ENCODE measurements at places on chromosomes 4 and X.
A peak's percentile ranks its signal among the peaks of the same experiment; 100 is the strongest.

DNA sequence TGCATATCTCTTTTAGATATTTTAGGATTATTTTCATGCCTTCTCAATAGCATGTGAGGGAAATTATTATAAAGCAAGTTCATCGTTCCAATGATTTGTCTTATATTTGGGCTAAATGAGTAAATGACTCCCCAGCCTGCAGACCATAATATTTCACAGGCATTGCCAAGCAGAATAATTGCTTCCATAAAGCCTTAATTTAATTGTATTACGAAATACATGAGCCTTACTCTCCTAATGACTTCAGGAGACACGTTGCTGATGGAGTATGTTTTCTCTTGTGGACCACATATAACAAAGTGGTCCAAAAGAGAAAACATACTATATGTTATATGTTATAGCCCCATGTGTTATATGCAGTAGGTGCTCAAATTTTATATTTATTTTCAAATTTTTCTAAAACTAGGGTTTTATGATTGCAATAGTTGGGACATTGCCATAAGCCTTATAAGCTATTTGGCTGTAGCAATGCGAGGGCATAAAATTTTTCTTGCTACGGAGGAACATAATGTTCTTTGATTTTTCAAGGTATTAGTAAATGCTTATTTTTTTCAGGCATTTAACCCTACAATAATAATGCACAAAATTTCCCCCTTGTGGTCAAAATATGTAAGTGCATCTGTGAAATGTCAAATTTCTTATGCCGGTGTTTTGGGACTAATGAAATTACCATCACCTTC is 26.2 kb upstream of the TMPRSS11D start:
- DNase-seq = peak; percentile 41

DNA sequence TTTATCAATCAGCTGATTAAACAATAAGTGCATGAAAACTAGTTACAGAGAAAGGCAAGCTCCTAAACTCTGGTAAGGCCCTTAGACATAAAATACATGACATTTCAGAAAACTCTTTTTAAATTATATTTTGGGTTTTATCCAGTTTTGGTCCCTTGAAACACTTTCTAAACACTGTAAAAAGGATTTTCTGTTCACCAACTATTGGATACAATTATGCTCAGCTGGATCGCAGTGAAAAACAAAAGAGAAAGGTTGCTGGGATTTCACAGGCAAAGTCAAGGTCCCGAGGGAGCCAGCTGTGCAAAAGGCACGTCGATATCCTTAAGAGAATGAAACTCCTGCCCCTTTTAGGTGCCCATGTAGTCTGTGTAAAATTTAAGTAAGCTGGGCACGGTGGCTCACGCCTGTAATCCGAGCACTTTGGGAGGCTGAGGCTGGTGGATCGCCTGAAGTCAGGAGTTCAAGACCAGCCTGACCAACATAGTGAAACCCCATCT is 1018.4 kb upstream of the INTU start:
- no peak for DNase-seq

DNA sequence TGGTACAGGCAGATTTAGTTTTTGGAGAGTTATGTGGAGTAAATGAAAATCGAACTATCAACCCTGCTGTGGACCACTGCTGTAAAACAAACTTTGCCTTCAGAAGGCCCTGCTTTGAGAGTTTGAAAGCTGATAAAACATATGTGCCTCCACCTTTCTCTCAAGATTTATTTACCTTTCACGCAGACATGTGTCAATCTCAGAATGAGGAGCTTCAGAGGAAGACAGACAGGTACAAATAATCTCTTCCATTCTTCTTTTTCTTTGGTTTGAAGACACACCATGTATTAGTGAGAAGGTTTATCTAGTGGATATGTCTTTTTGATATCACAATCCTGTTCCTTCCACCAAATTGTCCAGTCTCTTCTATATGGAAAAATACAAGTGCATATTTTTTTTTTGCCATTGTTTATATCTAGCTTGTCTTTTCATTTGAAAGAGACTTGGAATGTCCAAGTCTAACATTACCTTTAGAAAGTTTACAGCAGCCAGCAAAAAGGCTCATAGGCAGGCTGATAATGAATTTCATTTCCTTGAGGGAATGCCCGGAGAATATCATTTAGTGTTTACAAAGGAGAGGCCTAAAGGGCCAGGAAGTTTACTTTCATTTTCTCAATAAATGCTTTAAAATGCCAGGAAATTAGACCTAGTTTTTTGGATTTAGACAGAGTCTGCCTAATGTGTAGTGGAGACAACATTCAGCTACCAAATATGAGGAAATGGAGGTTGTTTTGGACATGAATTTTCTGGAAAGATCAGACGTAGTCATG is 18.6 kb downstream of the AFM start:
- DNase-seq = no peak

- DNase-seq = no peak
Measured at GRCh38 chrX:8244301-8244700, 73.2 kb upstream of the VCX2 start.

DNA sequence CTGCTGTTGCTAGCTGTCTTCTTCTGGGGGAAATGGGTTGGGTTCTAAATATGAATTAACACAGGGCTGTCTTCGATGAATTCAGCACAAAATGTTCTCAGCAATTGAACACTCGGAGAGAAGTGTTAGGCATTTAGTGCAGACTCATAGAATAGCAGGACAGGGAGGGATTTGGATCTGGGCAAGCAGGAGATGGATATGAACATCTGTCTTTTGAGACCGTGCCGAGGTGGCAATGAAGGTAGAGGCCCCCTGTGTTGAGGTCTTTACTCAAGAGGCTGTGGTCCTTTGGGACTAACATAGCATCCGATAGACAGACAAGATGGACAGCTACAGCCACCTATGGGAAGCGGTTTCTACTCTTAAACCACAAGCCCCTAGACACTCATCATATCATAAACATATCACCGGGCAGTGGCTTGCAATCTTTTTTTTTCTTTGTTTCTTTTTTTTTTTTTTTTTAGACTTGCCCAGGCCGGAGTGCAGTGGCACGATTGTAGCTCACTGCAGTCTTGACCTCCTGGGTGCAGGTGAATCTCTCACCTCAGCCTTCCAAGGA is 6.7 kb downstream of the CD99 start:
- DNase-seq = peak; percentile 38

- DNase-seq = peak; percentile 24
Measured at GRCh38 chrX:27186671-27187070, 276.5 kb downstream of the PPP4R3C start.

GRCh38 chrX:136768469-136769084 is 12.2 kb downstream of the ARHGEF6 start:
- DNase-seq = peak; percentile 45

GRCh38 chr4:41205854-41206460 is 8.4 kb downstream of the APBB2 start:
- no peak for DNase-seq

DNA sequence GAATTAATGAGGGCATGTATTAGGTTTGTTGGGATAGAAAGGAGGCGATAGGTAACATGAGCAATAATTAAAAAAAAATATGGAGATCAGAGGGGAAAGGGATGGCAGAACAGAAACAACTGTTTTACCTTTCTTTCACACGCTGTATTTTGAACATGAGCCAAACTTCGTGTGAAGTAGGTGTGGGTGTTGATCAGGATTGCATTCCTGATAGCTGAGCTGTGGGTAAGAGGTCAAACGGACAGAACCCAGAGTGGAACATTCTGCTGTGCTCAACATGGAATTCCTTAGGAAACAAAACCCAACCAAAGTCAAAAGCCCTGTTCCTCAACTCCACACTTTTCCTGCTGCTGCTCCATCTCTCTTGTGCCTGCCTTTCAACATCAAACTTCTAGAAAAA is 162.5 kb upstream of the CASK start:
- DNase-seq = no peak

DNA sequence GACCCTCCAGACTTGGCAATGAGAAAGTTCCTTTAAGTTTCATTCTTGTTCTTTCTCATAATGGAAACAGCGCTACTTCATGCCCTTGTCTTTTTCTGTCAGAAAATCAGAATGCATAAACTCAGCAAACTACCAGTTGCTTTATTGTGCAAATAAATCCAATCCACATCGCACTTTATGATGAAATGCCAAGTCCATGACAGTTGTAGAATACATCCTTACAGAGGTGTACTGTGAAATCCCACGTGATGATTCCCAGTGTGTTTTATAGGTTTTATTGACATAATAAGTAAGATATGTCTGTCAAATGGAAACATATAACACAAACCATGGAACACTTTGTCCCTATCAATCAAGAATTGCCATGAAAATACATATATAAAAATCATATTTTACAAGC is 295.0 kb downstream of the PCDH7 start:
- DNase-seq = no peak

- DNase-seq = no peak
Measured at GRCh38 chr4:84495794-84496261, 3.3 kb downstream of the NKX6-1 start.

- no peak for DNase-seq
Measured at GRCh38 chr4:149120331-149121022, 678.3 kb upstream of the NR3C2 start.
